ENCODE measurements at places on chromosomes 7 and 10.

GRCh38 chr7:2071133-2071832, 161.5 kb downstream of the MAD1L1 start:
- no peak for DNase-seq

DNA sequence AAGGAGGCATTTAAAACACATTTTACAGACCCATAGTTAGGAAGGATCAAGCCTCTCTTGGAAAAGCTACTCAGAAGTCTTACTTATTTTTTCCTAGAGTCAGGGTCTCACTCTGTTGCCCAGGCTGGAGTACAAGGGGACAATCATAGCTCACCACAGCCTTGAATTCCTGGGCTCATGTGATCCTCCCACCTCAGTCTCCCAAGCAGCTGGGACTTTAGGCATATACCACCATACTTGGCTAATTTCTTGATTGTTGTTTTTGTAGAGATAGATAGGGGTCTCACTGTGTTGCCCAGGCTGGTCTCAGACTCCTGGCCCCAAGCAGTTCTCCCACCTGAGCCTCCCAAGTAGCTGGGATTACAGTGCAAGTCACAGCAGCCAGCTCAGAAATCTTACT, 354.7 kb upstream of the GALNT17 start:
- DNase-seq: no peak

- DNase-seq: no peak
Measured at GRCh38 chr7:157460721-157461120, 123.9 kb downstream of the DNAJB6 start.

- DNase-seq: no peak
Measured at GRCh38 chr10:3355536-3355935, 183.0 kb upstream of the PITRM1 start.

DNA sequence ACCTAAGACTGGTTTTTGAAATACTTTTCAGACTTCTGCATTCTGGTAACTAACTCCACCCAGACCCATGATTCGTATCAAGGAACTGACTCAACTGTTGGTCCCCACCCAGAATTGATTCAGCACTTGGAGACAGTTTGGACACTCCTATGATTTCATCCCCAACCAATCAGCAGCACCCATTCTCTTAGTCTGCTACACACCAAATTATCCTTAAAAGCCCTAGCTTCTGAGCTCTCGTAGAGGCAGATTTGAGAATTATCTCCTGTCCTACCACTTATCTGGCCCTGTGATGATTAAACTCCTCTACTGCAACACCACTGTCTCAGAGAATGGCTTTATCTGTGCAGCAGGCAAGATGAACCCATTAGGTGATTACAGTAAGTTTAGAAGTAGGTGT, 7.7 kb upstream of the GSTO1 start:
- DNase-seq: peak; percentile 46

GRCh38 chr7:102291056-102291915, 4.6 kb downstream of the SH2B2 start:
- no peak for DNase-seq

DNA sequence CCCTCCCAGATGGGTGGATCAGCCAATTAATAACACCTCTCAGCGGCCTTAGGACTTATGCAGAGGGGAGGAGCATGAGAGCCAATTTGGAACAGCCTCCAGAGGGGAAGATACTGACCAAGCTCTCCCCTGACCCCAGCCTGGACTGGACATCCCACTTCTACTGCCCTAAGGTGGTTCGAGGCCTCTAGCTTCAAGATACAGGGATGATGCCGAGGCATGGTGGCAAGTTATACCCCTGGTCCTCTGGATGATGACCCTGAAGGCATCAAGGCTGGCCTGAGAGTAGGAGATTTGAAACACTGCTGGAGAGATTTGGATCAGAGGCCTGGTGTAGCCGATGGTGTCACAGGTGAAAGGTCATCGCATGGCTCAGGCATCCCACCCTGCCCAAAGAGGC, 3.2 kb downstream of the CDH23 start:
- no peak for DNase-seq

DNA sequence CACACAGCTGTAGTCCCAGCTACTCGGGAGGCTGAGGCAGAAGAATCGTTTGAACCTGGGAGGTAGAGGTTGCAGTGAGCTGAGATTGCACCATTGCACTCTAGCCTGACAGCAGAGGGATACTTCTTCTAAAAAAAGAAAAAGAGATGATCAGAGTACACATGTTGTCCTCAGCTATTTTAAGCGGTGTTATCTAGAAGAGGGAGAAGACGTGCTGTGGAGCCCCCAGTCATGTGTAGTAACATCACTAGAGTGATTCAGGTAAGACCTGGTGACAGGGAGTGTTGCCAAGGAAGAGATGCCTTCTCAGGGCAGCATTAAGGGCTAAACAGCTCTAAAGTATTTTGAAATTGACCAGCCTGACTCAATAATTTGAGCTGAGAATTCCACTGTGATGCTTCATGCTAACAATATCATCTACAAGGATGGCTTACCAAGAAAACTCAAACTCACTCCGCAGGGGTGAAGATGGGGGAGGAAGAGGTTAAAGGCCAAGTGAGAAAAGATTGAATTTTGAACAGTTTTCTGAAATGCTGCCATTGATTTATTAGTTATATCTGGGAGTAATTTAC, 97.4 kb downstream of the KLF6 start:
- no peak for DNase-seq

DNA sequence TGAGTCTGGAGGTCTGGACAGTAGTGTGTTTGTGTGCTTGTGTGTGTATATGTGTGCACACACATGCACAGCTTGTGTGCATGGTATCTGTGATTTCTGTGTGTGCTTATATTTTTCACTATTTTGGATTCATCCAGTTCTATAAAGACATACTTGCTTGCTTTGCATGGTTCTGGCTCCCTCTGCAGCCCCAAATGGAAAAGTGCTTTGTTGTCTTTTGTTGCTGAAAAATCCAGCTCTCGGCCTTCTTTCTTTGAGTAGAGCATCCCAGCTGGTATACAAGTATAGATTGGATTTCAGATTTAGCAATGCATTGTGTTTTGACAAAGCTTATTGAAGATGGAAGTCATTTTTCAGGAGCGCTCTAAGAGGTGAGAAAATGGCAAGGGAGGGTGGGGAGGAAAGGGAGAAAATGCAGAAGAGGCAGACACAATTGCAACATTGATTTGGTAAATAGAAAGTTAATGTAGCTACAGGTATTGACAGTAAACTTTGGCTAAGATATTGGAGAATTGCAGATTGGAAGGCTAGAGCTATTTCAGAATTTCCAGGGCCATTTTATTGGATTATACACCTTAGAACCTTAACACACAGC, 333.9 kb downstream of the AUTS2 start:
- DNase-seq: peak; percentile 32

Measured in body of pancreas (tissue), 4 donors.